ENCODE measurements at places on chromosomes 7 and 10. TPM values are rescaled to one million over a fixed set of nuclear protein-coding genes. Genes with fewer than 3 reads are reported as not detected.

- DNase-seq: no peak
Measured at GRCh38 chr7:134419085-134419484, 39.8 kb downstream of the AKR1B1 start.

DNA sequence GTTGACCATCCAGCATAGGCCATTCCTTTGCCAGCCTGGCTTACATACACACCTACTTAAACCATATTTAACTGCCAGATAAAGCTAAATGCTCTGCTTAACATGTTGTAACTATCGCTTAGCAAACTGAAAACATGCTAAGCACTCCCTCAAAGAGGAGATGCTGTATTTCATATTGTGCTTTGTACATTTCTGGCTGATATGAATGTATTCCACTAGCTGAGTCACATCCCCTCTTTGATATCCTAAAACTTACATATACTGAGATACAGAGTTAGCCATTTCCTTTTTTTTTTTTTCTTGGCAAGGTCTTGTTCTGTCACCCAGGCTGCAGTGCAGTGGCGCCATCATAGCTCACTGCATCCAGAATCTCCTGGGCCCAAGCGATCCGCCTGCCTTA, 99.4 kb downstream of the TPST1 start:
- DNase-seq: no peak

DNA sequence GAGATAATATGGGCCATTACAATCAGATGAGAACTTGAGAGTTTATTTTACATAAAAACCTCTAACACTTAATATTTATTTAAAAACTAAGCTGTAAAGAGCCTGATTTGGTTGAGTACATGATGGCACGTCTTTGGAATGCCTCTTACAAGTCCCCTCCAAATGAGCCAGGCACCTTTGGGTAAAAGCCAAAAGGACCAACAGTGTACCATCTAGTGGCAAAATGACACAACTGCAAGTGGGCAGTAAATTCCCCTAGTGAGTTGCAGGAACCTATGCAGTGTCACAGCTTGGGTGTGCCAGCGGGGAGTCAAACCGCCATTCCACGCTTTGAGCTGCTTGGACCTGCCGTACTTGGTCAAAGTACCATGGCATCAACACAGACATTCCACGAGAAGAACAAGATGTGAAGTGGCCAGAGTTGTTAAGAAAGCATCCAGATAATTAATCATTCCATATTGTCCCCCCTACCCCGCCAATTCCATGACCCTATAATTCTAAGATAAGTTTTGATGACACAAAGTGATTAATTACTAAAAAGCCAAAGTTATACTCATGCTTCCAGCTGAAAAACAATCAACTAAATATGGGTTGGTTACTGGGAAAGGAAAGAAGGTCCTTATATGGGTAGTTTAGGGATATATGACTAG, 115.2 kb downstream of the SORBS1 start:
- DNase-seq: peak; percentile 88

DNA sequence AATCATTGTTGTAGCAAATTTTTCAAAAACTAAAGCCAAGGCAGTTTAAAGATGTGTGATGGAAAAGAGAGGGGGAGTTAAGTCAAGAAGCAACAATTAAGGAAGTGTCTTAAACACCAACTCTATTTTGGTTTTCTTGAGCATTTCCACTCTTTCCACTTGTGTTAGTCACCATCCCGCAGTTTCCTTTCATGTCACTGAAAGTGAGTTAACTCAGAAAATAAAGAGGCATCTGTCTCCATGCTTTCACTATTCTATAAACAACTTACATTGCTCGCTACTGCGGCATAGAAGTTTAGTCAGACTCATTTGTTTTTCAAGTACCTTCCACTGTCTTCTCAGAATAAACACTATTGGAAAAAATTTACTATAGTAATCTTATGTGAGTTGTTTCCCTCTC, 284.9 kb upstream of the SEMA3D start:
- peak; percentile 90 for DNase-seq

The PVRIG gene
- total RNA-seq: not detected

DNA sequence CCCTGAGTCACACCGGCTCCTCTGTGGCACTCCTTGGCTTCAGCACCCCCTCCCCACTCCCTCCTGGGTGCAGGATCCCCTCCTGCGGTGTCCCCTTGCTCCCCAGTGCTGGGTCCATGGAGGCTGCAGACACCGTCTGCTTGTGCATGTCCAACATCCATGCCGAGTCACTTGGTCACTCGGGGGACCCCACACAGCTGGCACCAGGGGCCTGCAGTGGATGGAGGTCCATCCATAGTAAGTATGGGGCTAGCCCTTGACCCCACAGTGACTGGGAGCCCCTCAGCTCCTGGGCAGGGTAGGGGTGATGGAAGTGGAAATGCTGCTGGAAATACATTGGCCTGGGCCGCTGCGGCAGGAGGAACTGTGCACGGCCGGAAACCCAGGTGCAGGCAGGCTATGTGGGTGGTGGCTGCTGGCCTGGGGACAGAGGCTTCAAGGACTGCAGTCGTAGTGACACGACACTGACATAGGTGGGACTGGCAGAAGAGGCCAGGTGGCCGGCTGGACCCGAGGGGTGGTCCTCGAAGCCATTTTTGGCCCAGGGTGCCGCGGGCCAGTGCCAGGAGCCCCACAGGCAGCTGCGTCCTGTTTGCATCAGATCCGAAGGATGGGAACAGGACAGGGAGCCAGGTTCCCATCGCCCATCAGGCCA, 58.9 kb downstream of the GLRX3 start:
- DNase-seq: no peak

DNA sequence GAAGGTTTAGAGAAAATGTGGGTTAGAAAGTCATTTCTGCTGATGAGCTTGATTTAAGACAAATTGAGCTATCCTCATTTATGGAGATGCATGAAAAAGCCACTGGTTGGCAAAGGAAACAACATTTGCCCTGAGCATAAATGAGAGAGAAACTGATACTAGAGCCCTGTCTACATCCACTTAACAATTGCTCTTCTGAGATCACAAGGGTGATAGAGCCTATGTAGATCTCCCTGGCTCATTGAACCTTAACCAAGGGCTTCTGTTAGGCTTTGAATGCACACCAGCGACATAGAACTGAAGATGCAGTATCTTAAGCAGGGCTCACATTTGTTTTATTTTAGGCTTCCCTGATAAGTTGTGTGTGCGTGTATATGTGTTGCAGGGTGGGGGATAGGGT, 35.0 kb downstream of the GPR141 start:
- no peak for DNase-seq

The NPY gene
- total RNA-seq: not detected

The LIPF gene
- total RNA-seq: not detected

GRCh38 chr10:48505394-48506112, 99.3 kb downstream of the ARHGAP22 start:
- DNase-seq: no peak

The AKR1D1 gene
- not detected for total RNA-seq

- DNase-seq: peak; percentile 46
Measured at GRCh38 chr7:113100121-113100603, 13.5 kb upstream of the GPR85 start.

- DNase-seq: no peak
Measured at GRCh38 chr10:124428207-124428777, 9.6 kb upstream of the OAT start.

The RBM20 gene
- 4.6 TPM for total RNA-seq

- no peak for DNase-seq
Measured at GRCh38 chr7:112081778-112082177, 124.4 kb downstream of the DOCK4 start.

DNA sequence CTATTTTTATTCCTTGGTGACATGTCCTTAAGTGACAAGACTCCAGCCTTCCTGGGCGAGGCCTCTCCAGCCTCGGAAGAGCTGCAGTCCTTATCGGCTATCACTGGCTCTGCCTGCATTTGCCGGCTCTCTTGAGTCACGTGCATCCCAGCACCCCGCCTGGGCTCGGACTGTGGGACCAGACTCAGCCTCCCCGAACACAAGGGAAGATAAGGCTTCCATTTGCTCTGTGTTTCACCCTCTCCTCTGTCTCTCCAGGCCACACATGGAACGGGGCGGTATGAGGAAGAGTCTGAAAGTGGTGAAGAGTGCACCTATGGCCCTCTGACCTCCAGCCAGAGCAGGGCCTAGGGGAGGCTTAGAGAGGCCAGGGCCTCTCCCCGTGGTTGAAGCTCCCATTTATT, 4.7 kb downstream of the GDF2 start:
- no peak for DNase-seq

The ADO gene
- total RNA-seq: 24.7 TPM

- no peak for DNase-seq
Measured at GRCh38 chr10:97520978-97521761, 22.4 kb downstream of the UBTD1 start.

GRCh38 chr7:154676422-154677073, 326.4 kb downstream of the PAXIP1 start:
- DNase-seq: peak; percentile 59

The CDNF gene
- not detected for total RNA-seq

DNA sequence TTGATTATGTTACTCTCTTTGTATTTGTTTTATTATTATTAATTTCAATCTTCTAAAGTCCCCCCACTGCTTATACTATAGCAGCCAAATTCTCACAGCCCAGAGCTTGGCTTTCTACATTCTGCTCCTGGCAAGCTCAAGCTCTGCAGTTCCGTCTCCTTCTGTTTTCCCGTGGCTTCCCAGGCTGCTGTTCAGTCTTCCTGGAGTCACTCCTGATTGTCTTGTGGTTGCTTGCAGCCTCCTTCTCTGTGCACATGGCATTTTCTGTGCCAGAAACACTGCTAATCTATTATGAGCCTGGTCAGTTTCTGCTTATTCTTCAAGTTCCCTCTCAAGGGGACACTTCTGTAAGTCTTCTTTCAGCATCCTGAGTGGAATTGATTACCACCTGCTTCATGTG, 533.7 kb upstream of the IGFBP3 start:
- no peak for DNase-seq

GRCh38 chr7:2993868-2994267, 49.8 kb downstream of the CARD11 start:
- DNase-seq: no peak

The MCU gene
- total RNA-seq: 28.1 TPM

The PRKAR2B gene
- 9.5 TPM for total RNA-seq

The URGCP gene
- total RNA-seq: 40.9 TPM

The GSTO1 gene
- 239 TPM for total RNA-seq

DNA sequence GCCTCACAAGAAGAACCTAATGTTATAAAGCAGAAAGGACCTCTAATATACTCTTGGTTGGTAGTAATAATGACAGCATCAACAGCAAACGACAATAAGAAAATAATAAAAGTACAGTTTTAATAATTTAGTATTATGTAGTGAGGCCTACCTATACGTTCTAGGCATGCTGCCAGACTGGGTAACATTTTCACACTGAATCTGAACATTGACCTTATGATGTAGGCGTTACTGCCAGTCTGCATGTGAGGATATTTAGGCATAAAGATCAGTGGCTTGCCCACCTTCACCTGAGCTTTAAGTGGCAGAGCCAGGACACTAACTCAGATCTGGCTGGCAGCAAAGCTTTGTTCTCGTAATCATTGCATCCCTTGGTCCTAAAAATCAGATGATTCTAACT, 2.5 kb downstream of the FGL2 start:
- DNase-seq: no peak

DNA sequence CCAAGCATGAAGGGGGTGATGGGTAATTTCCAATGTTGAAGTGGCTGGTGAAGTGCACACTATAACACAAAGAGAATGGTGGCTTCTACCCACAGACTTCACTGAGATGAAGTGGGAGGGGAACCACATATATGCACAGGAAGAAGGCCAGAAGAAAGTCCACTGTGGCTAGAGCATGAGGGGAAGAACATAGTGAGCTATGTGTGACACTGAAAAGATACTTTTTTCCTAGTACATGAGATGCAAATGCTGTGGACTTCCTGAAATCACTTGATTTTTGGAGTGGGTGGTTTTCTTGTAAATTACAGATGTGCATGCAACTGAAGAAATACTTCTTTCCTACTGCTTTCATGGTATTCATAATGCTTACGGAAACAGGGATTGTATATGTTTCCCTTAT, 115.6 kb upstream of the PHYHIPL start:
- no peak for DNase-seq

GRCh38 chr10:75401569-75402485, at the start of gene ZNF503:
Gene ZNF503, minus strand, starts transcription at chr10:75401764. Its CDS starts 345 bp downstream, at chr10:75401419.
- DNase-seq: peak; percentile 94

- no peak for DNase-seq
Measured at GRCh38 chr10:51852297-51852696, 152.9 kb upstream of the CSTF2T start.

DNA sequence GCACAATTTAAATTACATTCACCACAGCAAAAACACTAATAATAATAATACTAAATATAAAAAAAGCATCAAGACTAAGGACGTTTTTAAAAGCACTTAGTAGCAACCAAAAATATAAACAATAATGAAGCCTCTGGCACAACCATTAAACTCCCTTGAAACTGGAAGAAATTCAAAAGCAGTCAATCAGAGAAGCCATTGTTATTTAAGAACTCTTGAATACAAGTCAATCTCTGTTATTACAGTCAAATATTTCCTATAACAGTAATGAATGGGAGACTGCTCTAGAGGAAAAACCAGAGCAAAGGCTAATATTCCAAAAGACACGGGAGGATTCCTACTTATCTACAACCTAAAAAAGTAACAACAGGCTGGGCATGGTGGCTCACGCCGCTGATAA, 164.2 kb downstream of the KMT2E start:
- DNase-seq: no peak

DNA sequence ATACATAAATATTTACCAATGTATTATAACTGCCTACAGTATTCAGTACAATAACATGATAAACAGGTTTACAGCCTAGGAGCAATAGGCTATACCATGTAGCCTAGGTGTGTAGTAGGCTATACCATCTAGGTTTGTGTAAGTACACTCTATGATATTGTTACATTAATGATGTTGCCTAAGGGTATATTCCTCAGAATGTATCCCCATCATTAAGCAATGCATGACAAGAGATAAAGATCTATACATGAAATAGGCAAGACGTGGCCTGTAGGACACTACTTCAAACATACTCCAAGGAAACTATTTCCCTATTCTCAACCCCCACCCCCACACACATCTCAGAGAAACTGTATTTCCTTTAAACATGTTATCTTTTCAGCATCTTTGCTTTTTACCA, 15.3 kb upstream of the ADAM22 start:
- DNase-seq: no peak

DNA sequence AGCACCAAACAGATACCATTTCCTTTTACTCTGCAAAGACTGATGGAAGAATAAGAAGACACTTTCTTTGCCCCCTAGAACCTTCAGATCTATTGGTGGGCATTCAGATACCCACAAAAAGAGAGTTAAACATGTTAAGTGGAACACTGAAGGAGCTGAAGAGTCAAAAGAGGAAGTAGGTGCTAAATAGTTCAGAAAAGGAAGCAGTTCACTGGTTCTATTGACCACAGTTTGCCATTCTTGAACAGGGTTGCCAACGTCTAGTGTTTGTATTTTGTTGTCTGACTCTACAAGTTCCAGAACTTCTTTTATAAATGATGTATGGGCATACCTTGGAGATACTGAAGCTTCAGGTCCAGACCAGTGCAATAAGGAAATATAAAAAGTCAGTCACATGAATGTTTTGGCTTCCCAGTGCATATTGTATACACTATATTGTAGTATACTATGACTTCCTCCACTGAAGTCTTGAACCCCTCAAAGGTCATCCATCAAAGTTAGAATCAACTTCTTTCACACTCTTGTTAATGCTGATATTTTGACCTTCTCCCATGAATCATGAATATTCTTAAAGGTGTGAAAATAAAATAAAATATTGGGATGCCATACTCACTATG, 47.5 kb upstream of the AGR3 start:
- DNase-seq: no peak

All from H4 (cell line).